ENCODE measurements at places on chromosomes 13 and 19.

- no peak for DNase-seq
These were observed 785.4 kb downstream of the UQCRFS1 start for GRCh38 chr19:28427376-28428083.

- no peak for DNase-seq
These were observed 21.6 kb downstream of the SERPINE3 start for GRCh38 chr13:51361106-51361505.

DNA sequence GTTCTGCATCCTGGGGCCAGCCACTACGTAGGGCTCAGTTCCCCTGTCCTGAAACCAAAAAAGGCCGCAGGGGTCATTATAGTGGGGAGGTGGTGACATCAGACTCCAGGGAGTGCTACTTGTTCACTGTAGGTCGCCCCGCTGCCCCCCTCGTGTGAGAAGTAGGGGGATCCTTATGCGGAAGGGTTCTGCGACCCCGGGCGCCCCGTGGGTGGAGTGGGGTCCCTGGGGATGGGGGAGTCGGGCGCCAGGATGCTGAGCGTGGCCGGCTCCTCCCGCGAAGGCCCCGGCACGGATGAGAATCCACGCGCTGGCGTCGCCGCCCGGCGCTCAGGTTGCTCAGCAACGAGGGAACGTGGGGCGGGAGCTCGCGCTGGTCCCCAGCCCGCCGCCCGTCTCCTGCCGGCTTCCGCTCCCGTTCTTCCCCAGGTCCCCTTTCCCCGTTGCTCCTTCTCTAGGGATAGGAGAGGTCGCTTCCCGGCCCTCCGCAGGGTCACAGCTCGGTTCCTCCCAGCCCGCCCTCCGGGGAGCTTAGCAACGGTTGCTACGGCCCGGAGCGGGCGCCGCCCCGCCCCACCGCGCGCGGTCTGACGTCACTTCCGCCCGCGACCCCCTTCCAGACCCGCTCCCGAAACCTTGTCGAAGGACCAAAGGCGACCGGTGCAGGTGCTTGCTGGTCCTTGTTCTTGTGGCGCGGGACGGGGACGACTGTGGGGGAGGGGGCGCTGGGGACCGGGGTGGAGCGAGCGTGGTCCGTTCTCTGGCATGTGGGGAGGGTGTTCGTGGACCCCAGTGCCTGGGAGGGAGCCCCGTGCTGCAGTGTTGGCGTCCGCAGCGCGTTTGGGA is at the start of gene NAT14:
Gene NAT14 (plus strand): TSS at position 596 of the 846 bp plus-strand sequence. CDS start 521 bp downstream, outside the sequence.
- DNase-seq, result no peak

- DNase-seq, result no peak
These were observed 28.8 kb downstream of the NUMBL start for GRCh38 chr19:40661616-40662015.

- DNase-seq, result no peak
These were observed 1.8 kb upstream of the CREB3L3 start for GRCh38 chr19:4151623-4152022.
